ENCODE measurements at places on chromosomes 3 and 15. TPM values are rescaled to one million over a fixed set of nuclear protein-coding genes. Genes with fewer than 3 reads are reported as not detected.

DNA sequence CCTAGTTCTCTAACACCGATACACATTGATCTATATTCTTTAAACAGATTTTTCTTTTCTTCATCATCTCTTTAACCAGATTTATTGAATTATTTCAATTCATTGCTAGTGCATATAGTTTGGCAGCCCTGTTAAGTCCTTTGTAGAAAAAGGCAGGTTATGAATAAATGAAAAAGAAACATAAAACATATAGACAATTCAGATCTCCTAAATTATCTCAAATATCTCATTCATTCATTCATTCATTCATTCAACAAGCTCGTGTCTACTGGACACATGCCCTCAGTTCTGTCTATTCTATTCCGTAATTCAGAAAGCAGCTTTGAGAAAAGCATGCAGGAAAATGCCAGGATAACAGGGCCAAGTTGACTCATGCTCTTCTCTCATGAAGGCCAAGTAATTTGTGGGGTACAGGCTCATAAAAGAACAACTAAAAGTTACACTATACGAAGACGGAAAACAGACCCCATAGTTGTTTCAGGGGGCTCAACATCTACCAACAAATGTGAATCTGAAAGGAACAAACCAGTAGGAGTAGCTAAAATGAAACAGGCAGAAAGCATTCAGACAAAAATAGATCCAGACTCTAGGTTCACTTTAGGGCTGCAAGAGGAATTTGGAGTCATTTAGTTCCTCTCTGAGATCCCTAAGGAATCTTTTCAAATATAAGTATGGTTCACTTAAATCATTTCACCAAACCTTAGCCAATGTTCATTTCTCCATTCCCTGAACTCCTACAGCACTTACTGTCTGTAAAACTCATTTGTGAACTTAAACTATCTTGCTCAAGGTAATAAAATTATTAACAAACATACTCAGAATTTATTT, 7.5 kb downstream of the ZNF148 start:
- H3K27ac ChIP-seq: no peak overlapping the region
- H3K4me3 ChIP-seq: no peak overlapping the region
- no peak for DNase-seq
- peaks cover 2% of the 10 kb centered on the region for H3K4me1 ChIP-seq
- peaks cover 8% of the 10 kb centered on the region for H3K36me3 ChIP-seq
- no peaks in the 10 kb centered on the region for H3K27me3 ChIP-seq

DNA sequence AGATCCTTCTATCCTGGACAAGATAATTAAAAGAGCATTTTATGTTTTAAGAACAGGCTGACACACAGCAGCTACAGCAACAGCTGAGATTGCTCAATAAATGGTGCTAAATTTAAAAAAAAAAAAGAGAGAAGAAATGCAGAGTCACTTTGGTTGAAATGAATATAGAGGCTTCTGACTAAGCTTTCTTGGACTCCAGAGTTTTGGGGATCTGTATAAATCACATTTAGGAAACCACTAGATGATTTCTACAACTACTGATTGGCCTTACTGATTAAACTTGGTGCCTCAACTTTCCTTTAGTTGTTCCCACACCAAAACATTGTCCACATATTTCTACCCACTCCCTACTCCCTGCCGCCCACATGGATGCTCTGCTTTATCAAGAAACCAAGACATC, 132.9 kb upstream of the ZBTB20 start:
- no peaks in the 10 kb centered on the region for H3K27me3 ChIP-seq
- H3K36me3 ChIP-seq: no peaks in the 10 kb centered on the region
- no peak for DNase-seq

- H3K27ac ChIP-seq: no peak overlapping the region
- no peak overlapping the region for H3K4me3 ChIP-seq
- H3K36me3 ChIP-seq: no peaks in the 10 kb centered on the region
- no peaks in the 10 kb centered on the region for H3K4me1 ChIP-seq
- H3K27me3 ChIP-seq: no peaks in the 10 kb centered on the region
- DNase-seq: no peak
These were observed 103.0 kb upstream of the ARHGEF26 start for GRCh38 chr3:154018100-154018696.

DNA sequence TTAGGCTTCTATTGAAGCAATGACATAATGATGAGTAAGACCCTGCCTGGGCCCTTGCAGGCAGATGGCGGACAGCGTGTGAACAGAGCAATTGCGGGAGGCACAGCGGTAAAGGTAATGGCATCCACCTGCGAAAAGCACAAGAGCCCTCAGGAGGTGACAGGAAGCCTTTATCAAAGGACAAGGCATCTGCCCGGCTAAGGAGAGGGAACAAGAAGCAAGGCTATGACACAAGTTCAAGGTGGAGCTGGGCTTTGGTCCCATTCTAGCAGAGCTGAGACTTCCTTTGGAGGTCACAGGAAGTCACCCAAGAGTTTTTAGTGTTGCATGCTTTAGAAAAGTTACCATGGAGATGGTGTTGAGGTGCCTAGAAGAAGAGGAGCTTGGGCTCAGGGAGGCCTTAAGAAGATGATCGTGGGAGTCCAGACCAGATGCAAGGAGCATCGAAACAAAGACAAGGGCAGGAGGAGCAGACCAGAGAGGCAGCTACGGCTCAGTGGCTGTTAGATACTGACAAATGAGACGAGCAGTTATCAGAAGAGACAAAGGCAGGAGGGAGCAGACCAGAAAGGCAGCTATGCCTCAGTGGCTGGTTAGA, 34.5 kb downstream of the OSBPL10 start:
- no peaks in the 10 kb centered on the region for H3K4me1 ChIP-seq
- no peaks in the 10 kb centered on the region for H3K36me3 ChIP-seq
- no peaks in the 10 kb centered on the region for H3K27me3 ChIP-seq
- H3K27ac ChIP-seq: no peak overlapping the region
- DNase-seq: no peak

Gene PSTPIP1
- total RNA-seq: 1.4 TPM

Gene RLBP1
- total RNA-seq: 0.83 TPM

Data from spinal cord (tissue), 10 donors.